ENCODE measurements at places on chromosomes 3 and 15.

DNA sequence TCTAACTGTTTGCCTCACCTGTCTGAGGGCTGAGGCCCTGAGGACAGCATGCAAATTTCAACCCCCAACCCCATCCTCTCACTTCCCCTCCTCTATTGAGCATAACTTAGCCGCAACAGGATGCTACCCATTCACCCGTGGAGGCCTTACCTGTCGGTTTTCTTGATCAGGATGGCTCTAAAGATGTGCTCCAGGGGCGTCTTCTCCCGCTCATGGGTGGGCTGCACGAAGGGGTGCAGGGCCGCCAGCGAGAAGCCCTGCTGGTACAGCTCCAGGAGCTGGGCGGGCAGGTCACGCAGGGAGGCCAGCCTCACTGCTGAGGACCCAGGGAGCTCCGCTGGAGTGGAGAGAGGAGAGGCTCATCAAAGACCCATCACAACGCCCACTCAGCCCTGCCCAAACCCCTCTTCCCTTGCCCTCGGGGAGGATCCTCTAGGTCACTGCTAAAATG, 79.8 kb downstream of the RFTN1 start:
- no peak for DNase-seq

GRCh38 chr15:44101944-44102343, 93.1 kb downstream of the FRMD5 start:
- no peak for DNase-seq

GRCh38 chr15:89301304-89302089, 33.1 kb downstream of the POLG start:
- no peak for DNase-seq

GRCh38 chr3:3589715-3590130, 209.5 kb upstream of the LRRN1 start:
- no peak for DNase-seq

DNA sequence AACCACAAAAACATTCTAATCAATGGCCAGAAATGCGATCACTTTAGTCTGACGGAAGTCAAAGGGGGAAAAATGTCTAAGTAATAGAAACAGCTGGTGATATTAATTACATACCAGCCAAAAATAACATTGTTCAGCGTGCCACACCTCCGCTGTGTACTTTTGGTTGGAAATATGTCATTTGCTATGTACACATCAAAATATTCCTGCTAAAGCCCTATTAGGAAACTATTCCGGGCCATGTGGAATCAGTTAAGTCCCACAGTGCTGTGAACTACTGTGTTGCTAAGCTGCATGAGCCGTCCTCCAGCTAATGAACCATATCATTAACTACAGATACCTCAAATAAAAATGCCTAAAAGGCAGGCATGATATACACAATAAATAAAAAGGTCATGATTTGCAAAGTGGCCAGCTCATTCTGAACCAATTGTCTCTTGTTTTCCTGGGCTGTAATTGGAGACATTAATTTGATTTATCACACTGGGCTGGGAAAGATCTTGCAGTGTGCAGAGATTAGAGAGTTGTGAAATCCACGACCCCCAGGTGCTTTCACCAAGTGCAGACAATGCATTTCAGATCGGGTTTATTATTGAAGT, 200.5 kb upstream of the LRTM1 start:
- no peak for DNase-seq

GRCh38 chr3:71461114-71461513, 122.4 kb downstream of the FOXP1 start:
- DNase-seq, result no peak

DNA sequence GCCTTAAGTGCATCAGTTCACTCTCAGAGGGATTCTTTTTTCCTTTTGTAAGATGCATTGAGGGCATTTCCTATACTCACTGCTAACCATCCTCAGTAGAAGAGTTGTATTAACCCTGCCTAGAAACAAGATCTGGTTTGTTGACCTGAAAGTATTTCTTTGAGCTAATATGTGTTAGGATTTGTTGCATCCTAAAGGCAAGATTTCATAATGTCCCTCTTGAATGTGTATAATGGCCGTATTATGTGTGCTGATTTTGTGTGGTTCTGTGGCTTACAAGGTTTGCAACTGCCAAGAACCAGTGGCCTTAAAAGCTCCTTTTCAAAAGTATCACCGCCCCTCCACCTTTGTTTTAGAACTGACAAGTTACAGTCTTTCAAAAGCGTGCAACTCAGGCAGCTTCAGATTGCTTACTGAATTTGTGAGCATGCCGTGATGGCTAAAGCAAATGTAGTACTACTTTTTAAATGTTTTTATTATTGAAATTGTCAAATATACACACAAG, 182.0 kb upstream of the BHLHE40 start:
- no peak for DNase-seq

DNA sequence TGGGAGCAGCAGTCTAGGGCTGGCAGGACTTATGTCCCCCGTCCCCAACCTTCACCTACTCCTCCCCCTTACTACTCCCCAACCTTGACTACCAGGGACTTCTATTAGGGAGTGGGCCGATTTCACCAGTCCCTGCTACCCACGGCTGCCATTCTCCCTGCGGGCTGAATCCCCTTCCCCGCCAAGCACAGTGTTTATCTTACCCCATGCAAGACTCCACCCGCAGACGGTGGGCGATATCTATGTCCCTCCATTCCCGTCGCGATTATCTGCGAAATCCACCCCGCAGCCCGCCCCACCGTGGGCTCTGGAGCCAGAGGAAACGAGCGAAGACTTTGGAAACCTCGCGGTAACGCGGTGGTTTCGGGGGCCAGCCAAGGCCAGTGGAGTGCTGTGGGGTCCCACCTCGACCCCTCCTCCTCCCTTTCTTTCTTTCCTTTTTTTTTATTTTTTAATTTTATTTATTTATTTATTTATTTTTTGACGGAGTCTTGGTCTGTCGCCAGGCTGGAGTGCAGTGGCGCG, 4.7 kb downstream of the ISLR2 start:
- no peak for DNase-seq

- DNase-seq, result no peak
Measured at GRCh38 chr15:69475769-69476358, 23.2 kb downstream of the RPLP1 start.

DNA sequence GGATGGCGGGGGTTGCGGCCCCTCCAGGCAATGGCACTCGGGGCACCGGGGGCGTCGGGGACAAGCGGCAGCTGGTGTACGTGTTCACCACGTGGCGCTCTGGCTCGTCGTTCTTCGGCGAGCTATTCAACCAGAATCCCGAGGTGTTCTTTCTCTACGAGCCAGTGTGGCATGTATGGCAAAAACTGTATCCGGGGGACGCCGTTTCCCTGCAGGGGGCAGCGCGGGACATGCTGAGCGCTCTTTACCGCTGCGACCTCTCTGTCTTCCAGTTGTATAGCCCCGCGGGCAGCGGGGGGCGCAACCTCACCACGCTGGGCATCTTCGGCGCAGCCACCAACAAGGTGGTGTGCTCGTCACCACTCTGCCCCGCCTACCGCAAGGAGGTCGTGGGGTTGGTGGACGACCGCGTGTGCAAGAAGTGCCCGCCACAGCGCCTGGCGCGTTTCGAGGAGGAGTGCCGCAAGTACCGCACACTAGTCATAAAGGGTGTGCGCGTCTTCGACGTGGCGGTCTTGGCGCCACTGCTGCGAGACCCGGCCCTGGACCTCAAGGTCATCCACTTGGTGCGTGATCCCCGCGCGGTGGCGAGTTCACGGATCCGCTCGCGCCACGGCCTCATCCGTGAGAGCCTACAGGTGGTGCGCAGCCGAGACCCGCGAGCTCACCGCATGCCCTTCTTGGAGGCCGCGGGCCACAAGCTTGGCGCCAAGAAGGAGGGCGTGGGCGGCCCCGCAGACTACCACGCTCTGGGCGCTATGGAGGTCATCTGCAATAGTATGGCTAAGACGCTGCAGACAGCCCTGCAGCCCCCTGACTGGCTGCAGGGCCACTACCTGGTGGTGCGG, 1.9 kb downstream of the CHST2 start:
- DNase-seq, result no peak

- no peak for DNase-seq
Measured at GRCh38 chr3:129045675-129046036, 14.9 kb upstream of the GP9 start.

GRCh38 chr15:40808861-40809450, 1.7 kb upstream of the DNAJC17 start:
- no peak for DNase-seq

GRCh38 chr3:178512647-178513046, 23.6 kb upstream of the KCNMB2 start:
- no peak for DNase-seq

- no peak for DNase-seq
Measured at GRCh38 chr15:51137880-51138430, 43.2 kb upstream of the TNFAIP8L3 start.

DNA sequence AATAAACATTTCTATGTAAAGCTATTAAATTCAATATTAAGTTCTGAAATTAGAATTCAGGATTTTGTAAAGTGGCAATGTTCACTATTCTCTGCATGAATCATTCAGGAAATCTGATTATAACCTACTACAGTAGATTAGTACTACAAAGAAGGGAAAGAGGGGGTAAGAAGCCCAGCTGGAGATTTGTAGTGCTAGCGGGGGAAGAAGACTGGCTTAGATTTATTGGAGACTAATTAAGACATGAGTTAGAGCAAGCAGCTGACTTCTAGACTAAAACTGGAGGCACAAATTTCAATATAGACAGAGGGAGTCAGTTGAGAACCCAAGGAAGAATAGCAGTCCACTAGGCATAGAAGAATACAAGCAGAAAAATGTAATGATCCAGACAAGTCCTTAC, 55.8 kb upstream of the SETMAR start:
- DNase-seq, result no peak

- no peak for DNase-seq
Measured at GRCh38 chr3:129890891-129891290, 2.6 kb downstream of the TMCC1 start.

GRCh38 chr3:46848271-46849044, 14.8 kb downstream of the MYL3 start:
- no peak for DNase-seq

- no peak for DNase-seq
Measured at GRCh38 chr3:45118615-45119071, 27.5 kb downstream of the CDCP1 start.

DNA sequence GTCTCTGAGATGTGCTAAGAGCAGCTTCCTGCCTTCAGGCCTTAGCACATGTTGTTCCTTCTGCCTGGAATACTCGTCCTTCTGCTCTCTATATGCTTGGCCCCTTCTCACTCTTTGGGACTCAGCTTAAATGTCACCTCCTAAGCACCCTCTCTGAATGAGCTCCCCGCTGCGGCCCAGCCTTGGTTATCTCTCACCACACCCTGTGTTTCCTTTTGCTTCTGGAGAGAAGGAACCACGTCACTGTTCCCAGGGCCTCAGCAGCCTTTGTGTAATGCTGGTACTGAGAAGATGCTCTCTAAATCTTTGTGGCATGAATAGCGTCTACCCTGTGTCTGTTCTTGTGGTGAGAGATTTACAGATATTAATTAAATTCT, 2.2 kb downstream of the FAH start:
- DNase-seq, result no peak

DNA sequence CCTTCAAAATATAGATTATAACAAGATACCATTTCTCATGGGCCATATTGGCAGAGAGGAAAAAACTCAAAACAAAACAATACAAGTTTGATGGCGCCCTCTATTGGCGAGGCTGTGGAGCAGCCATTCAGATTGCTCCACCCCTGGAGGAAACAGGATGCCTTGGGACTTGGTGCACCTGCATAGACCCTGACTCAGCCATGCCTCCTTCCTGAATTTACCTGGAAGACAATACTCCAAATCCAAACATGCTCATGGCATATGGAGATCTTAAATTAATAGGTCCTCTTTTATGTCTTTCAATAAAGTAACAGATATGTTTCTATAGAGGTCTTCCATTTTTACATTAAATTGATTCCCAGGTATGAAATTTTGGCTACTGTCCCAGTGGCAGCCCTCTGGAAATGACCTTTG, 90.0 kb downstream of the APBA2 start:
- DNase-seq, result no peak

DNA sequence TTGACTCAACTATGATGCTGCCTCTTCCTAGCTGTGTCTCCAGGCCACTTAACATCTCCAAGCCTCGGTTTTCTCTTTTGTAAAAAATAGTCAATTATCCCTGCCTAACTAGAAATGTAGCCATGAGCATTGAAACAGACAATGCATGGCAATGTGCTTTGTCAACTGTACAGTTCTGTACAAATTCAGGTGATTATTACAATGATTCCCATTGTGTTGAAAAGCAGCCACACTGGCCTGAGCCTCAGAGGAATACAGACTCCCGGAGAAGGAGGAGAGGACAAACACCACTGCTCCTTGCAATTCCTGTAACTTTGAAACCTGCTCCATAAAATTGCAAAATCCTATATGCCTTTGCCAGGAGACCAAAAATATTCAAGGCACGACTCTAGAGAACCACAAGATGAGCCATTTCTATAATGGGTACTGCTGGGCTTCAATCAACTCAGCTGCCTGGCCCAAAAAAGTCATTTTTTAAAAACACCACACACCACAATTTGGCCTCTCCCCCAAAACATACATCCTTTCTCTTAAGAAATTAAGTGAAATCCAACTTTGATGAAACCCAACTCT, 28.6 kb downstream of the DAPK2 start:
- no peak for DNase-seq

DNA sequence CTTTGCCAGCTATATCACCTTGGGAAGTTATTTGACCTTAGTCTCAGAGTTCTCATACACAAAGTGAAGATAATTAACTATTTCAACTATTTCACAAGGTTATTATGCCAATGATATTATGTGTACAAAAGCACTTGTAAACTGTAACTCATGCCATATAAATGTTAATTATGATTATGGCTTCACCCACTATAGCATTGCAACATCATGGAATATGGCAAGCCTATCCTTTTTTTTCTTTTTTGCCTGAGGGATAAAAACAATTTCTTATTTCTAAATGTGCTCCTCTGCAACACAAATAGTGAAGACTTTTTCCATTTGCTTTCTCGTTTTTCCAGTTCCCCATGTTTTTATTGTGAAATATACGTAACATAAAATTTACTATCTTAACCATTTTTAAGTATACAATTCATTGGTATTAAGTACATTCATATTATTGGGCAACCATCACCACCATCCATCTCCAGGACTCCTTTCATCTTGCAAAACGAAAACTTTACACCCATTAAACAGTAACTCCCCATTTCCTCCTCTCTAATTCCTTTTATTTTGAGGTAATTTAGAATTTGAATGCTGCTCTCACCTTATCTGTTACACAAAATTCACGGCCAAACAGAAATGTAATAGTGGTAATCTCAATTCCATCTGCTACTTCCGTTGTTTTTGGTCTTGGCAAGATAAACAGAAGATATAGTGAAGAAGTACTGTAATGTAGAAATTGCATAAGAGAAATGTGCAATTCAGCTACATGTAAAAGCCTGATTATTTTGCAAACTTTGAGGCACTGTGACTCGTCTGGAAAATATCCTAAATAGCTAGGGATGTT, 46.3 kb downstream of the NANOGP8 start:
- no peak for DNase-seq

DNA sequence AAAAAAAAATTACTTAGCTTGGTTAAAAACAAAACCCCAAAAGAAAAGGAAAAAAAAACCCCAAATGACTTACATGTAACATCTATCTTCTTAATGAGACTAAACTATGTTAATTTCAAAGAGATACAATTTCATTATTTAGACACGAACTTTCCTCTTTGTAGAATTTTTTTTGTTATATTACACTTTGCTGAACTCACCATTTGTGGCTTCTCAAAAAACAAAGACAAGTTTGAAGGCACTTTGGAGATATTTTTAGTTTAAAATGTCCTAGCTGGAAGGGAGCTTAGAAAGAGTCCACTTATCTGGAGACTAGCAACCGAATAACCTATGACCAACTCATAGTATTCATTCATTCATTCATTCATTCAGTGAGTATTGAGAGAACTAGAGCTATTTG, 301.7 kb upstream of the ROPN1 start:
- no peak for DNase-seq

Measured in cortex of kidney (tissue), 1 donor.